NCI-H1930 (cell line): ENCODE measurements at places on chromosomes 13 and 19.

- no peak for DNase-seq
These were observed 284 bp downstream of the RNF17 start for GRCh38 chr13:24764276-24764630.

GRCh38 chr19:33437393-33437820 is 63.9 kb downstream of the CEBPG start:
- no peak for DNase-seq

- DNase-seq: no peak
These were observed 11.9 kb downstream of the SNRPA start for GRCh38 chr19:40762754-40763470.

DNA sequence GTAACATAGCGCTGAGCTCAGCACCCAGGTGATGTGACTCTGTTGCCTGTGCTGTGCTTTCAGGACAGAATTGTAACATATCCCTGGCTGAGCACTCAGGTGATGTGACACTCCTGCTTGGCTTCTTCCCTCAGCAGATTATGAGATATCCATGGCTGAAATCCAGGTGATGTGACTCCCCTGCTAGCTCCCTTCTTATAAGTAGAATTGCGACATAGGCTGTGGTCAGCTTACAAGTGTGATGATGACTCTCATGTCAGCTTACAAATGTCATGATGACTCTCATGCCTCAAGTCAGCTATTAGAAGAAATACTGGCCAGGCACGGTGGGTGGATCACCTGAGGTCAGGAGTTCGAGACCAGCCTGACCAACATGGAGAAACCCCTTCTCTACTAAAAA is 14.3 kb upstream of the ZNF429 start:
- no peak for DNase-seq

DNA sequence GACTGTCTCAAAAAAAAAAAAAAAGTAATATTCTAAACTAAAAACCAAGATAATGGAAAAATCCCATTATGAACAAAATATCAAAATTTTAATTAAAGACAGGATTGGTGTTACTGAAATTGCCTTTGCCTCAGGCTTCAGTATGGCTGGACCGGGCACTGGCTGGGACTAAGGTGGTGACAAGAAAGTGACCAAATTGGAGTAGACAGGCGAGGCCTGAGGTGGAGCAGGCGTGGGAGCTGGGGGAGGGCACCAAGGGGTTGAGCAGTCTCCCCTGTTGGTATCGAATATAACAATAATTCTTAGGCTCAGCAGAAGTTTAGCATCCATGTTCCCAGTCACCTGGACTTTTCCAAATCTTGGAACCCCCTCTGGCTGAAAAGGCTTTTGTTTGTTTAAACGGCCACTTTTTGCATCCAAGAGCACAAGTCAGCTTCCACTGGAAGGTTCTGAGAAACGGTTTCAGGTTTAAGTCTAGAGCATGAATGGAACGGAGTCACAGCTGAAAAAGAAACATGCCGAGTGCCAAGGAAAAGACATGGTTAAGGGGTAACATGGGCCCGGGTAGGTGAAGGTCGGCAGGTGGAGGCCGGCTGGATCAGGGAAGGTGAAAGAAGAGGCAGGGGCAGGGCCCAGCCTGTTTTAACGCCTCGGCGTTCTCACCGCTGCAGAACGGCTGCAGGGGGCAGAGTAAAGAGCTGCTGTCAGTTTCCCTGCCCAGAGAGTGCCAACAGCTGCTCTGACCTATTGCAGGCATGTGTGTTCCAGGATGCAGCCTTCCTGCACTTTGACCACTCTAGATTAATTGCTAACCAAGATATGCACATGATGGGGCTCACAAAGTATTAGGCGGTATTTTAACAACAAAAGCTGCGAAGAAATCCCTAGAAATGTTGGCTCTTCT is 104.4 kb downstream of the TM9SF2 start:
- peak; percentile 59 for DNase-seq

GRCh38 chr19:3823350-3823713 is 37.2 kb upstream of the MATK start:
- DNase-seq: no peak

- DNase-seq: no peak
These were observed at the start of gene DNAJB1 for GRCh38 chr19:14517840-14518505. Gene DNAJB1, minus strand, starts transcription at chr19:14518397. Its CDS starts 48 bp downstream, at chr19:14518349.

DNA sequence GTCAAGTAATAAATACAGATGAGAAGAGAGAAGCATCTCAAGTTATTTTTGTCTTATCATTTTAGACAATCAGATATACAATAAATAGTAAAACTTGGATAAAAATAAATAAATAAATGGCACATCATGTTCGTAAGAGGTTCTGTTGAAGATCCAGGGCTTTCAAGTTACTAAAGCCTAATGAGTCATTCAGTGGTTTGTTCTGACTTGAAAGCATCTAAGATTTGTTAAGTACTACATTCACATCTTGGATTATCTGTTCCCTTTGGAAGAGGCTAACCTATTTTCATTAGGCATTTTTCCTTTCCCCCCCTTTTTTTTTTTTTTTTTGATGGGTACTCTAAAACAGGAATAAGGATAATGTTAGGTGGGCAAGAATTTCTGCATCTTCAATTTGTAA is 429.3 kb downstream of the PCDH20 start:
- DNase-seq: no peak

- DNase-seq: no peak
These were observed 123.8 kb downstream of the NDFIP2 start for GRCh38 chr13:79604752-79605151.

- DNase-seq: no peak
These were observed 62.6 kb upstream of the USP29 start for GRCh38 chr19:57057036-57057686.

DNA sequence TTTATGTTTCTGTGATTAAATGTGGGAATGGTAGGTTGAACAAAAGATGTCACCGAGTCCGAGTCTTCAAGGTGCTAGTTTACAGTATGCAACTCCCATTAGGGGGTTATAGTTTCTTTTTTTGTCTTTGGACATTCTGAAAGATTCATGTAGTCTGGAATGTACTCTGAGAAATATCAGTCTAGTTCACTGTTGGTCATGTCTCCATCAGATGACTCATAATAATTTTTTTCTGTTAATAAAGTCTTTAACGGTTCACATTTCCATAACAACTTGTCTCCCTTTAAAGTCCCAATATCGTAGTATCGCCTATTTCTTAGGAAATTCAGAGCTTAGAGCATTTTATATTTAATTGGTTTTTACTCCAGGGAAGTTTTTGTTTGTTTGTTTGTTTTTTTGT is 13.5 kb upstream of the ESD start:
- DNase-seq: no peak

GRCh38 chr13:45242070-45242469 is 41.2 kb upstream of the KCTD4 start:
- no peak for DNase-seq

GRCh38 chr13:84641491-84641890 is 759.2 kb upstream of the SLITRK1 start:
- DNase-seq: no peak

DNA sequence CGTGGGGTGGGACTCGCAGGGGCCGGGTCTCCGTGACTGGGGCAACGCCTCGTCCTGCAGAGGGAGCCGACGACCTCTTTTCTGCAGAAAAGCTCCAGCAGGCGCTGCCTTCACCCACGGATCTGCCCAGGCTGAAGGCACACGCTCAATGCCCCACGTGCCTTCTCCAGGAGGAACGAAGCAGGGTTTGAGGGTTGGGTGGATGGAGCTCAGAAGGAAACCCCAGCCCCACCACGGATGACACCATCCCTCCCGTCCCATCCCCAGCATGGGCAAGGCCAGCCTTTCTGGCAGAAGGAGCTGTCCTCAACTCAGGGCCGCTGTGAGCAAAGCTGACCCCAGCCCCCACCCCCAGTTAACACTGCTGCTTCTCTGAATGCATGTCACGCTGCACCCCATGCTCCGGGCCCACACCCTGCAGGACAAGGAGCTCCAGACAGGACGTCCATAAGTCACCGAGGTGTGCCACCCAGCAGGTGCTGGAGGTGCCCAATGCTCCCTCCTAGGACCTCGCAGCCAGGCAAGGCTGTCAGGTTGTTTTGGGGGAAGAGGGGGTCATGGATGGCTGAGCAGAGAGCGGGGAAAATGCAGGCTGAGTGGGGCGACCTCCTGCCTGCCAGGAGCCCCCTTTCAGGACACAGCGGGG is 7.4 kb downstream of the C19orf25 start:
- DNase-seq: peak; percentile 48

DNA sequence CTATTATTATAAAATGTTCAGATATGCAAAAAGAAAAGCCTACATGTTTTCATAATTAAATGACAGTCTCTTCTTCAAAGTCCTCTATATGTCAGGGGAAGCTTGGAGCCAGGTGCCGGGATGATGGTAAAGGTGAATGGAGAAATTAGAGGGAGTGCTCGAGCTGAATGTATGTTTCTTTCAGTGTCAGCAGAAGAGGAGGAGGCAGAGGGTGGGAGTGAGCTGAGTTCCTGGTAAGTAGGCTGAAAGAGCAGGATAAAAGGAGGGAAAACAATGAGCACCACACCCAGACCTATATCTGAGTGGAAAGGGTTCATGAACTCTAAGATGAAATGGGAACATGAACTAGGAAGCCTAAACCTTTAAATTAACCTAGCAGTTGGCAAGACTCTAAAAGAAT is 307.6 kb upstream of the NBEA start:
- DNase-seq: no peak

GRCh38 chr19:7657131-7657751 is 11.6 kb upstream of the RETN start:
- no peak for DNase-seq
